Stimulated activated CD4-positive, alpha-beta T cell treated with anti-CD3 and anti-CD28 coated beads, Interleukin-4, amount 100 ng/mL, for 48 hours (primary cell): ENCODE measurements at places on chromosomes 6 and 20.

DNA sequence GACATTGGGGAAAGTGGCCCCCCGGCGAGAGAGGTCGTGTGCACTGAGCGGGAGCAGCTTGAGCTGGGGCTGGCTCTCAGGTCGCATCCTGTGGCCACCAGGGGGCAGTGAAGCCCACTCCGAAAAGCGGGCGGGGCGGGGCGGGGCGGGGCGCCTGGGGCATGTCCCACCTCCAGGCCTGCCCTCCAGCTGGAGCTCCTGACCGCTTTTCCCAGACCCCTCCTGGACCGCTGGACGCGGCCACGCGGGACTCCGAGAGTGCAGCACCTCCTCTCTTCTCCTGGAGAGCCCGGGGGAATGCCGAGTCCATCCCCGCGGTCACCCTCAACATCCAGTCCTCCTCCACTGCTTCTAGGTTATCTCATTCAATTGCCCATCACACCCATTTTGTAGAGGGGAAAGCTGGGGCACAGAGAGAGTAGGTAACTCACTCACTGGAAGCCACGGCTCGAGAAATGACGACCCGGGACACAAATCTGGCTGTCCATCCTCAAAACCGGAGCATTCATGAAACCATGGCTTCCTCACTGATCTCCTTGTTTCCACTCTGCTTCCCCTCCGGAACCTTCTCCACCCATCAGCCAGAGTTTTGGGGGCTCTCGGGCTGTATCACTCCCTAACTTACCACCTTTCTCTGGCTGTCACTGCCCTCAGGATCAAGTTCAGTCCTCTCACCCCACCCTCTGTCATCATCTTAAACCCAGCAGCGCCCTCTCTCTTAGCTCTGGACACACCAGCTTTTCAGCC is 24.1 kb downstream of the COX4I2 start:
- peak; percentile 69 for DNase-seq

GRCh38 chr20:62430866-62431447 is 3.6 kb upstream of the RBBP8NL start:
- DNase-seq, result no peak

GRCh38 chr6:140671926-140672325 is 1297.5 kb upstream of the CITED2 start:
- no peak for DNase-seq

DNA sequence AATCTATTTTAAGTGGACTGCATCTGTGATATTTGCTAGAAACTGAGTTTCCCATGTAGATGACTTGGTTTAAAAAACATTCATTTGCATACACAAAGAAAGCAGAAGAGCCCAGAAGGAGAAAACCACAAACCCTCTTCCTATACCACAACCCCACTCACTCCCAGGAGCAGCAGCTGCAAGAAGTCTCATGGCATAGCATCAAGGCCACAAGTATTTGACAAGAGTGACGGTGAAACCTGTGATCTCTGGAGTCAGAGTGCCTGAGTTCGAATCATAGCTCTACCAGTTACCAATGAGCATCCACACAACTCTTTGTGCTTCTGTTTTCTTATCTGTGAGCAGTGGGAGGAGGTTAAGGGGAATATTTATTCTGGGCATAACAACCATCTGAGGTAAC is 44.7 kb upstream of the SIRPG start:
- DNase-seq, result no peak

DNA sequence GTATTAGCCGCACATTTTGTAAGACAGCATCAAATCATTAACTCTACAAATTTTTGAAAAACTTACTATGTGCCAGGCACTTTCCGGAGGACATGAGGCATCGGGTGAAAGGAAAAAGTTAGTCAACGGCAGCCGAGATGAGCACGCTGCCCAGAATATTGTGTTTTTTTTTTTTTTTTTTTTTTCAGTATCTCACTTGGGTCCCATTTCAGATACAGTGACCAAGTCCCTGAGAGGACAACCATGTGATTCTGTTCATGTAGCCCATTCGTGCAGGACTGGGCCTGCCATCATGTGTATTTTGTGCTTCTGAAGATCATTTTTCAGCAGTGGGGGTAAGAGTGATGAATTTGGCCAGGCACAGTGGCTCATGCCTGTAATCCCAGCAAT is 1.3 kb downstream of the SLA2 start:
- DNase-seq, result peak; percentile 38

GRCh38 chr6:78746457-78746856 is 120.9 kb upstream of the IRAK1BP1 start:
- DNase-seq, result no peak

GRCh38 chr20:63542696-63543095 is 4.9 kb downstream of the SRMS start:
- no peak for DNase-seq

DNA sequence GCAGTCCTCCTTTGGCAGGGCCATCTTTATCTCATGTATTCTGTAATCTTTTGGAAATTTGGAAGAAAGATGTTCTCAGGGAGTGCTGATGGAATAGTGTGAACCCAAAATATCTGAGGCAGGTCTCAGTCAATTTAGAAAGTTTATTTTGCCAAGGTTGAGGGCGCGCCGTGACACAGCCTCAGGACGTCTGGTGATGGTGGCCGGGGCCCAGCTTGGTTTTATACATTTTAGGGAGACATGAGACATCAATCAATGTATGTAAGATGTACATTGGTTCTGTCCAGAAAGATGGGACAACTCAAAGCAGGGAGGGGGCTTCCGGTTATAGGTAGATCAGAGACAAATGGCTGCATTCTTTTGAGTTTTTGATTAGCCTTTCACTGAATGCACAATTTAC is 89.8 kb downstream of the ERMARD start:
- no peak for DNase-seq

GRCh38 chr20:24407151-24407550 is 62.3 kb upstream of the SYNDIG1 start:
- DNase-seq, result no peak

DNA sequence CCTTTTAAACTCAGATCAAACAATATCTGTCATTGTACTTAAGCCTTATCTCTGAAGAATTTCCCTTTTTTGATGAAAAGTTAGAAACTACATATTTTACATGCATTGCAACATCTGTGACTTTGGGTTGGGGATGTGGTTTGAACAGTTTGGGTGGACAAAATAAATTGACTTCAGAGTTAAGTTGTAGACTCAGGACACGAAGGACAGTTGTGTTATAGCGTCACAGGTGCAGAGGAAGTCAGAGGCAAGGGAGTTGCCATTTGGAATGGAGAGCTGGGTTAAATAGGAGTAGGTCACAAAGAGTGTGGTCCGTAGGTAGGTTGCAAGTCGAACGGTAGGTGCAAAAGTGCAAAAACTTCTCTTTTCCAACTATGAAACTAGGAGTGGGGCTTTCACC is 46.0 kb downstream of the ZFAND3 start:
- DNase-seq, result no peak

DNA sequence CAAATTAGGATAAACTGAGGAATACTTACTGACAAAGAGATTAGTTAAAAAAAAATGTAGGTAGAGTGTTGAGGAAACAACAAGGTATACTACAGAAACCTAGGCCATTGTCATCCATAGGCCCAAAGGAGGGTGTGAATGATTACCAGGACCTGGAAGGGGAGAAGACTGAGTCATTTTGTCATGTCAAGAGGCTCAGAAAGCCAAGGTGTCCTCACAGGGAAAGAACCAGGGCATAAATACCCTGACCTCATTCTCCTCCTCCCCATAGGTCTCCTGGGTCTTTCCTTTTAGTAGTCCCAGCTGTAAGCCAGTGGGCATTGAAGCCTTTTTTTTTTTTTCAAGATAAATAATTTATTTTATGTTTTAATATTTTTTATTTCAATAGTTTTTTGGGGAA is 582.1 kb upstream of the JAG1 start:
- no peak for DNase-seq

DNA sequence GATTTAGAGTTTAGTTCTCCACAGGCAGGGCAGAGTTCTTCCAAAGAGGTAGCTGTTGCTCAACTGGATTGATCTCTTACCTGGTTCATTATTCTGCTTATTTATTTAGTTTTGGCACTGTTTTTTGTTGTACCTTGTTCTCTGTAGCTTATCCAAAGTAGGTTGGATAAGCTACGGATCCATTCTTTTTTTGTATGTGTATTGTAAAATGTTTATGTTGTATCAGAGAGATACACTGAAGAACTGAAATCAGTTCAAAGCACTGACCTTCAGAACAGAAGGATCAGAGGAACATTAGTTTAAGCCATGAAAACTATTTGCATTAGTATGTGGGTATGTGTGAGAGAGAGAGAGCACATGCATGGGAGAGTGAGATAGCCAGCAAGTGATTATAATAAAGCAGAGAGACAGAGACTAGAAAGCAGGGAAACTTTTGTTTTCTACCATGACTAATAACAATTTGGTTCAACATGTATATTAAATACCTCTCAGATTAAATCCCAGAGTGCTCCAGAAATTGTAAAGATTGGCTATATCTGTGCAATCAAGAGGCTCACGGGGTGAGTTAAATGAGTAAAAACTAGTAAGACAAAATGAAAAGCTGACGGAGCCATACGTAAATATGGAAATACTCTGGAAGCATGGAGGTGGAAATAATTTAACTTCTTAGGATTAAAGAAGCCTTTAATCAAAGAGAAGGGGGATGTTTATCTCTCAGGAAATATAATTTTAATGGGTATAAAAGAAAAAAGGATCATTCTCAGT is 40.2 kb downstream of the ITCH start:
- DNase-seq, result no peak

DNA sequence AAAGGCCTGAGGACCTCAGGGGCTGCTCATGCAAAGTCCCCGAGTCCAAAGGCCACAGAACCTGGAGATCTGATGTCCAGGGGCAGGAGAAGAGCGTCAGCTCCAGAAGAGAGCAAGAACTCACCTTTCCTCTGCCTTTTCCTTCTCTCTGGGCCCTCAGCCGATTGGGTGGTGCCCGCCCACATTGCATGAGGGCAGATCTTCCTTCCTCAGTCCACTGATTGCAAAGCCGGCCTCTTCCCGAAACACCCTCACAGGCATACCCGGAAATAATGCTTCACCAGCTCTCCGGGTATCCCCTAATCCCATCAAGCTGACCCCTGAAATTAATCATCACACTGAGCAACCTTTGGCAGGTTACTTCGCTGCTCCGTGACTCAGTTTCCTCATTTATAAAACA is 33.4 kb downstream of the SPDEF start:
- no peak for DNase-seq

DNA sequence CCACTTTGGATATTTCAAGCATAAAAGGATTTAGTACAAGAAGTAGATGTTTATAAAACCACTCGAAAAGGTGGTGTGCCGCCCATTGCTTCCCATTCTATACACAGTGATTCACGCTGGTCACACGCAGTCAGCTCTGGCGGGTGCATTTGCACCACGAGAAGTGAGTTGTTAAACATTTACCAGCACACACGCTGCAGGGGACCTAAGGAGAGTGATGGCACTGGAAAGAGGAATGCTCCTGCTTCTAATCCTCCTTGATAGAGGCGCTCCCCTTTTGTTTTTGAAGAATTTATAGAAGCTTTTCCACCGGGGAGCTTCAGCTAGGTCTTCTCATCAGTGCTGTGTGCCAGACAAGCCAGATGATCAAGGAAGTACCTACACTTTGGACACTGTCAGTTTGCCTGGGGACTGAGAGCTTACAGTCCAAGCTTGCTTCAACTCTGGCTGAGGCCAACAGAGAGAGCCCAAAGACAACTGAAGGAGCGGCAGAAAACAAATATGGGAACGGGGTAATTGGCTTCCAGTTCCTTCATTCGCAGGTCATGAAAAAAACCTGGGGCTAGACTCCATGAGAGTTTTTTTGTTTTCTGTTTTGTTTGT is 31.2 kb downstream of the MUC22 start:
- DNase-seq, result no peak

- no peak for DNase-seq
Observed at GRCh38 chr6:134478764-134479399, 161.0 kb upstream of the SGK1 start.

GRCh38 chr6:156948807-156949206 is 171.6 kb downstream of the ARID1B start:
- no peak for DNase-seq

DNA sequence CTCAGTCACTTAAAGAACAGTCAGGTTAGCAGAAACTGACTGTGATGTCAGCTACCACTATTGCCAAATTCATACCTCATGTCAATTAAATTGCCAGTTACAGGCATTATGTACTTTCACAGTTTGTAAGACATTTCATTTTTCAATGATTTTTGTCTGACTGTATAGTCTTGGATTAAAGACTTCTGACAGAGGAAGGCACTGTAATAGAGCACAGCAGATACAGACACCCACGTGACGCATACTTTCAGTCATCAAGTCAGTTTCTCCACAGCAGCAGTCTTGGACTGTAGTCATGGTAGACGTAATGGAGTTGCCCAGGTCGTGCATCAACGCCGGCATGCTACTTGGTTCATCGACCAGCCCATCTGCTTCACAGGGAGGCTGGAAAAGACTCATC is 29.5 kb upstream of the ELOVL5 start:
- DNase-seq, result no peak

DNA sequence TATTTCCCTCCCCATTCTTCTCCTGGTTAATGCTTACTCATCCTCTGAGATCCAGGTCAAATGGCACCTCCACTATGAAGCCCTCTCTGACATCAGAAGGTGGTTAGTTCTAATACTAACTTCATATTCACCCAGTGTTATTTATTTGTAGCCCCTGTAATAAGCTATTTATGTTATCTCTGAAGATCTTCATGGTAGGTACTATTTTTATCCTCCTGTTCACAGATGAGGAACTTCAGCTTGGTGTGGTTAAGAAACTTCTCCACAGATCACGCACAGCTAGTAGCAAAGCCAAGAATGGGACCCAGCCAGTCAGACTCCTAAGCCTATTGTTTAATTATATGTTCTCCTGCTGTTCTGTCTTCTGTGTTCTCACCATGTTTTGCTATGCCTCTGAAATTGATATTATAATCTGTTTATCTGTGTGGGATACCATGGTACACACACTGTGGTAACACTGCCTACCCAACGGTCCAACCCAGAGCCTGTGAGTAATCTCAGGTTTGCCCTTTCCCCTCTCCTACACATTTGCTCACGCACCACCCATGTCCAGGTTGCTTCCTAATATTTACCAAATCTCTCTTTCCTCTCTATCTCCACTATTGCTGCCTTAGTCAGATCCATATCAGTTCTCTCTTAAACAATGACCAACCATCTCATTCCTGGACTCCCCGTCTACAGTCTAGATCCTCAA is 98.4 kb downstream of the IPCEF1 start:
- no peak for DNase-seq

GRCh38 chr6:127538750-127539264 is 19.7 kb upstream of the MTCL3 start:
- no peak for DNase-seq

GRCh38 chr20:46523108-46523507 is 9.7 kb upstream of the ZNF334 start:
- no peak for DNase-seq

- peak; percentile 4 for DNase-seq
Observed at GRCh38 chr6:37985355-37985754, 165.8 kb downstream of the ZFAND3 start.

GRCh38 chr20:48832405-48832730 is 4.6 kb upstream of the PREX1 start:
- DNase-seq, result no peak

- no peak for DNase-seq
Observed at GRCh38 chr20:14801591-14802325, 464.3 kb upstream of the FLRT3 start.

GRCh38 chr20:63118303-63119120 is 97.4 kb downstream of the YTHDF1 start:
- DNase-seq, result no peak
